Effector CD4-positive, alpha-beta T cell (primary cell): ENCODE measurements at places on chromosomes 11 and 22.

- DNase-seq, result no peak
Measured at GRCh38 chr22:32760396-32760795, 41.1 kb upstream of the TIMP3 start.

DNA sequence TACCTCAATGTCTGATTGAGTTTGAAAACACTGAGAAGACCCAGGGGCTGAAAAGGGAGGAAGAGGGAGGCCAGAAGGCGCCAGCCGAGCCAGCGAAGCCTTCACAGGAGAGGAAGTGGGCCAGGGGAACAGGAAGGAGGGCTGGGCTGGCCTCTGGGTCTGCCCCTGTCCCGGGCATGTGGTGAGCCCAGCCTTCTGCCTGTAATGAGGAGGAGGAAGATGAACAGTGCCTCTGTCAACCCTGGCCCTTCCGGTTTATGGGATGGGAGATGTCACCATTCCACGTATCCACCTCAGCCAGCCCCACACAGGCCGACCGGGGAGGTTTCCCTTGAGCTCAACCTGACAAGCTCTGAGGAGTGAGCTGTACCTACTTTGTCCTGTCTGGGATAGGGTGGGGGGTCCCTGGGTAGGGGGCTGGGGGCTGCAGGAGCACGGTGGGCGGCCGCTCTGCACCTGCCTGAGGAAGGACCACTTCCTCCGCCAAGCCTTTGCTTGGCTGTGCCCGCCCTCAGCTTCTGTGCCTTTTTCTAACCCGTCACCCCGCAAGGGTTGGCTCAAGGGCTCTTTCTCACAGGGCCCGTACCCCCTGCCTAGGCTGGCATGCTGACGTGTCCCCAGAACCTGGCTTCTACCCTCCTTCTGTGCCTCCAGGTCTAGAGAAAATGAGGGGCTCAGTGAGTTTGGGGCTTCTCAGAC lies 2.0 kb downstream of the PARVG start:
- DNase-seq, result no peak

DNA sequence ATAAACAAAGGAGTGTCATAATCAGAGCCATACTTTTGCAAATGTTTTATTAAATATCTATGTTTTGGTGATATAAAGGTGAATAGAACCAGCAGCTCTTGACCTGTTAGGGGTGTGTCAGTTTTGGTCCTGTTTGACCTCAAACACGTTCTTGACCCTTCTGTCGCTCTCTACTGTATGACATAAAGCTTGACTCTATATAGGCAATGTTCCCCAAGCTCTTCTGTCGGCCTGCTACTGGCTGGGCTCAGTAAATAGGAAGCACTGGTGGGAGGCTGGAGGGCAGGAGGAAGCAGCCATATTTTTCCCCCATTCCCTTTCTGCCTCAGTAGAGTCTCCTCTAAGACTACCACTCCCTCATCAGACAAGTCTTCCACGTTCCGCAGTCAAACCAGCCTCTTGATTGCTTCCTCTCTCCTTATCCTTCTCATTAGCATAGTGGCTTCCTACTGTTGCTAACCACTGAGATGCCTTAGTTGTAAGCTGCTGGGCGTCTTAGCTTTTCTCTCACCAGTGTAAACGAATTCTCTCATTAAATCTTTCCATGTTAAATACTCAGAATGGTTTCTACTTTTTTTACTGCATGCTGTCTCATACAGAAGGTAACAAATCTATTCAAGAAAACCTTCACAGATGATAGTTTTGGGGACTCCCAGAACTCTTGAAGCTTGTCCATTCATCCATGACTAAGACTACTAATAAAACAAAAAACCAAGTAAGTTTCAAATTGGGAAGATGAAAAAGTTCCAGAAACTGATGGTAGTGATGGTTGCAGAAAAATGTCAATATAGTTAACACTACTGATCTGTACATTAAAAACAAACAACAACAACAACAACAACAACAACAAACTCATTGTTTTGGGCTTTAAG lies 3.3 kb downstream of the NPAT start:
- DNase-seq, result no peak

DNA sequence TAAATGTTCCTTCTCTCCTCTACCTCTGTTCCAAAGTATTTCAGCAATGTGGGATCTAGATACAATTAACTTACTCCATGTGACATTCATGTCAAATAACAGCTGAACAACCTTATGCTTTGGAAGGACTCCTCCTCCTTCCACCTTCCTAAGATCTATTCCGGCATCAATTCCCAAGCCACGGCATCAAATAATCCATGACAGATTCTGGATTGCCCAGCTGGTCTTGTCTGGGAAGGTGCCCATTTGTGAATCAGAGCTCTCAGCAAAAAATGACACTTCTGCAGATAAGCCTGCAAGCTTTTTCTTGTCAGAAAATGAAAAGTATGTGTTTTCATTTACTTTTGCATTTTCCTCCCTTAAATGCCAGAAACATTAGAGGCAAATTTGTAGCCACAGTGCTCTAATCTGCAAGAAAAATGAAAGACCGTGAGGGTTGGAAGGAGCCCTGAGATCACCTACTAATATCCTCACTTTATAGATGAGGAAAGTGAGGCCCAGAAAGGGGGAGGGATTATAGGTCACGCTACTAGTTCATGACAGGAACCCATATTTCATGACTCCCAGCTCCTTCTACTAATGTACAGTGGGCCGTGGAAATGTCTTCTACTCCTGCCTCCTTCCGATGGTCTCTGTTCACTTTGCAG lies 124.0 kb downstream of the ME3 start:
- DNase-seq, result no peak

- no peak for DNase-seq
Measured at GRCh38 chr11:15163136-15163535, 48.4 kb downstream of the INSC start.

- peak; percentile 57 for DNase-seq
Measured at GRCh38 chr11:130314184-130314749, 450 bp downstream of the ZBTB44 start.

DNA sequence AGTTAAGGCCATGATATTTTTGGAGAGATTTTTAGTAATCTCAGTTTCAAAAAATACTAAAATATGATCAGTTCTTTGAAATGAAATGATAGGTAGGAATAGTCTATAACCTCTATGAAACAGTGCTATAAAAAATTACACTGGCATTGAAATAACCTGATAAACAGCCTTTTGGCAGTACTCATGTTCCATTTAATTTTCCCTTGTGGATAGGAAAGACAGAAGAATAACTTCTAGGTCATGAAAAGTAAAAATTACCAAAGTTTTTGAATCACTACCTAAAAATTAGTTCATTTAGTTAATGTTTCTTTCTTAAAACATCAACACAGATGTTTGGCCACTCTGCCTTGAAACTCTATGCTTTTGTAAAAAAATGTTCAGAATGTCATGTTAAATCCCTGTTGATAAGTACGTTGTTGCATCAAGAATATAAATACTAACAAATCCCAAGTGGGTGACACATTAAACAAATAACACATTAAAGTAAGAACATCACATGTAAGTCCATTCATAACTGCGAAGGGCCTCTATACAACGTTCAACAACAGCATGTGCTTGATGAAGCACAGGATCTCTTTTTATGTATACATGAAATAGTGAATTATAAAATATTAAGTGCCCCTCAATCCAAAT lies 290.2 kb downstream of the SWAP70 start:
- DNase-seq, result no peak

GRCh38 chr11:119189393-119189792 lies 4.1 kb downstream of the NHERF4 start:
- no peak for DNase-seq
